ENCODE measurements at places on chromosomes 11 and 22. TPM values are rescaled to one million over a fixed set of nuclear protein-coding genes. Genes with fewer than 3 reads are reported as not detected.

DNA sequence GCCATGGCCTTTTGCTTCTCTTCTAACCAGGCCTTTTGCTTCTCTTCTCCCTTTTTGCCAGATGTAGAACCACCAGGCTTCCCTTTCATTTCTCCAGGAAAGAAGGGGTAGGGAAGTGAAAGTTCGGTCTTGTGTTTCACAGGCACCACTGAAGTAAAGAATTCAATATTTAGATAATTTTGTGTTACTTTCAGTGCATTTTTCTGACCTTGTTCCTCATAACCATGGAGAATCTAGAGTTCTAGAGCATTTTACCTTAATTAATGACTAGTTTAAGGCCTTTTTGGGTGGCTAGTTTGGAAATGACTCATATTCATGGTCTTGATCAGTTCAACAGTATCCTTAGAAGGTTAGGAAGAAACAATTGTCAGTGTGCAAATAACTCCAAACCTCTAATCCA is 22.7 kb downstream of the GRAMD1B start:
- H3K36me3 ChIP-seq, result peaks cover 10% of the 10 kb centered on the region
- no peak for DNase-seq
- H3K4me3 ChIP-seq, result no peak overlapping the region
- H3K27me3 ChIP-seq, result no peaks in the 10 kb centered on the region
- no peak overlapping the region for H3K27ac ChIP-seq
- H3K4me1 ChIP-seq, result peaks cover 15% of the 10 kb centered on the region

DNA sequence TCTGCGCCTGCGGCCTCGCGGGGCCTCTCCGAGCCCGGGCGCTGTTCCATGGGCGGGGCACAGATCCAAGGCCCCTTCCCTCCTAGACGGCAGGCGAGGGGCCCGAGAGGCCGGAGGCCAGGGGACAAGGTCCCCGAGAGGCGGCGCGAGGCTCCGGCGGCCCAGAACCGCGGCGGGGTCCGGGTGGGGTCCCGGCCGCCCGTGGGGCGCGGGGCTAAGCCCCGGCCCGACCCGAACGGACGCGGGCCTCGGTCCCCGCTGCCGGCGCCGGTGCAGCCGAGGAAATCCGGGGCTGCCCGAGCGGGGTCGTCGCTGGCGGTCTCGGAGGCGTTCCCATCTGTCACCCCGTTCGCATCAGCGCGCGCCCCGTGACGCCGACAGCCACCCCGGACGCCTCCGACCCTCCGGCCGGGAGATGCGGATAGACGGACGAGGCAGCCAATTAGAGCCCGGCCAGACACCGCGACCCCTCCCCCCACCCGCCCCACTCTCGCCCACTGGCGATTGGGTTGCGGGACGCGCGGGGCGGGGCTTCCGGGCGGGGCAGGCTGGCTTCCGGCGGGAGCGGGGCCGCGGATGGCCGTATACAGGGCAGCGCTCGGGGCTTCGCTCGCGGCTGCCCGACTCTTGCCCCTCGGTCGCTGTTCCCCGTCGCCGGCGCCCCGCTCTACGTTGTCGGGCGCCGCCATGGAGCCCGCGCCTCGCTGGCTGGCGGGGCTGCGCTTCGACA is at the start of gene SELENOO:
Gene SELENOO, plus strand, starts transcription at position 551 of the 730 bp plus-strand sequence. Its CDS starts 26 bp downstream, at position 577.
- peak; percentile 88 for DNase-seq
- H3K36me3 ChIP-seq, result peaks cover 46% of the 10 kb centered on the region
- H3K27me3 ChIP-seq, result no peaks in the 10 kb centered on the region
- no peaks in the 10 kb centered on the region for H3K4me1 ChIP-seq
- peak within 1 kb of the TSS; percentile 49 for H3K27ac ChIP-seq

Gene MFRP
- total RNA-seq, result not detected

GRCh38 chr11:35610631-35611030 is 7.6 kb upstream of the FJX1 start:
- no peaks in the 10 kb centered on the region for H3K27me3 ChIP-seq
- no peak for DNase-seq

GRCh38 chr11:75474240-75474639 is 41.2 kb upstream of the KLHL35 start:
- no peaks in the 10 kb centered on the region for H3K36me3 ChIP-seq
- no peaks in the 10 kb centered on the region for H3K4me1 ChIP-seq
- no peak overlapping the region for H3K27ac ChIP-seq
- no peaks in the 10 kb centered on the region for H3K27me3 ChIP-seq

DNA sequence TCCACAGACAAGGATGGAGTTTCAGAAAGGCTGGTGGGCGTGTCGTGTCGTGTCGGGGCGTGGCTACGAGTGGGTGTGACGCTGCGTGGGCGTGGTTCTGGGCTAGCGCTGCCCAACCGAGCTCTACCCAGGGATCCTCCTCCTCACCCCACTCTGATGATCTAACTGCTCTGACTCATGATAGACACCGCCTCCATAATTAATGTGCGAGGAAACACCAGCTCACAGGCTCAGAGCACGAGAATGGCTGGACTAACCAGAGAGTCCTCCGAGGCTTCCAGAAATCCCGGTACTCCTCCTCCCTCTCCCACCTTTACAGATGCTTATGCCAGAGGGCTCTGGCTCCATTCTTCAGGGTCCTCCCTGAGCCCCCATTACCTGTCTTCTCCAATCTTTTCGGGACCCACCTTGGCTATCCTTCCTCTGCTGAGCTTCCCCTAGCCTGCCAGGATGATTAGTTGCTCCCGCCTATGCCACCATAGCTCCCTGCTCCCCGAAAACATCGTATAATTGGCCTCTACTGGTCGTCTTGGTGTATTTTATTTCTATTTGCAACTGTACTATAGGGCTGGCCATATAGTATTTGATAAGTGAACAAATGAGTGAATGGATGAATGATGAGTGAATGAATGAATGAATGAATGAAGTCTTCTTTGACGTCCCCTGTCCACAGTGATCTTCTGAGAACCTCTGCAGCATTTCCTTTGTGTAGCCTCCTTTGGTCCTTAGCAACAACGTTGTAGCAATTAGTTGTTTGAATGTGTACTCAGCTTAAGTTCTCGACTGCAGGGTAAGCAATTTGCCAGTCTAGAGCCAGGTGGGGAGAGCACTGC is 21.7 kb downstream of the TMPRSS13 start:
- peak overlapping the region; percentile 49 for H3K4me3 ChIP-seq
- no peaks in the 10 kb centered on the region for H3K36me3 ChIP-seq
- H3K4me1 ChIP-seq, result peaks cover 8% of the 10 kb centered on the region
- H3K27me3 ChIP-seq, result no peaks in the 10 kb centered on the region
- DNase-seq, result peak; percentile 97
- H3K27ac ChIP-seq, result peak overlapping the region; percentile 72

Gene SORL1
- 5.9 TPM for total RNA-seq

DNA sequence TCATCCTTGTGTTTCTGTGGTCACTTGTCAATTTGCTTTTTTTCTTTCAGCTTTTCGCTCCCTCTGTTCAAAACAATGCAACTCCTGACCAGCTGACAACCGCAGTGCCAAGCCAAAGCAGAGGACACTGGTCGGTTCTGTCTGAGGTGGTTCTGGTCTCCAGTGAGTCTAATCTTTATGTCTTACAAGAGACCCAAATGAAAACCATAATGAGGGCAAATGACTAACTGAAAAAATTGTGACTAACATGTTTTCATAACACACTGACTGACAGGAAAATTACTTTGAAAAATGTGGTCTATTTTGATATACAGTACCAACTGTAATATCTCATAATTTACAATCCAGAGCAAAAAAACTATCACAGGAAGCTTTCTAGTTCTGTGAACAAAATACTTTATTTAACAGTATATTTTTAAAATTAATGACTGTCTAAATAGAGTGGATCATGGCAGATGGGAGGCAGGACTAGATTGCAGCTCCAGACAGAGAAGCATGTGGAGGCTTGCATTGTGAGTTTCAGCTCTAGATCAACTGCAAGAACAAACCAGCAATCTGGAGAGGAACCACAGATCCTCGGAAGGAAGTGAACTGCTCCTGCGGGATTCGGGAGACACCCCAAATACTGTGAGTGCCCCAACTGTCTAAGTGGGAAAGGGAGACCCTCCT is 311.8 kb downstream of the SBF2 start:
- peaks cover 30% of the 10 kb centered on the region for H3K4me1 ChIP-seq
- peaks cover 15% of the 10 kb centered on the region for H3K36me3 ChIP-seq
- H3K27me3 ChIP-seq, result no peaks in the 10 kb centered on the region
- peak overlapping the region; percentile 91 for H3K27ac ChIP-seq
- peak overlapping the region; percentile 55 for H3K4me3 ChIP-seq

DNA sequence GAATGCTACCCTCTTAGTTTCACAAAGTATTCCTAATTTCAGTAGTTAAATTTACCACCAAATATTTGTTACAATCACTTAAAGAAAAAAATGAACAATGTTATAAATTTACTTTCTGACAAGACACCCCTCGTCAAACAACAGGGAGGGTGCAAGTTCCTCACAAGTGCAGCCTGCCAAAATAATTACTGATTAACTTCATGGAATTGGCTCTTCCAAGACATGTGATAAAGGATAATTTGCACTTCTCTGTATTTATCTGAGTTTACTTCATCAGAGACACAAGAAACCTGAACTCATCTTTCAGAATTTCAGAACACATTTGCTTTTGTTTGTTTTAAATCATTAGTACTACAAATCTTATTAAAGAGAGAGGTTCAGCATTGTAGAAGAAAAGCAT is 66.5 kb downstream of the LARGE2 start:
- H3K36me3 ChIP-seq, result no peaks in the 10 kb centered on the region
- no peak overlapping the region for H3K27ac ChIP-seq
- no peak overlapping the region for H3K4me3 ChIP-seq
- DNase-seq, result no peak
- H3K27me3 ChIP-seq, result no peaks in the 10 kb centered on the region
- H3K4me1 ChIP-seq, result peaks cover 15% of the 10 kb centered on the region

DNA sequence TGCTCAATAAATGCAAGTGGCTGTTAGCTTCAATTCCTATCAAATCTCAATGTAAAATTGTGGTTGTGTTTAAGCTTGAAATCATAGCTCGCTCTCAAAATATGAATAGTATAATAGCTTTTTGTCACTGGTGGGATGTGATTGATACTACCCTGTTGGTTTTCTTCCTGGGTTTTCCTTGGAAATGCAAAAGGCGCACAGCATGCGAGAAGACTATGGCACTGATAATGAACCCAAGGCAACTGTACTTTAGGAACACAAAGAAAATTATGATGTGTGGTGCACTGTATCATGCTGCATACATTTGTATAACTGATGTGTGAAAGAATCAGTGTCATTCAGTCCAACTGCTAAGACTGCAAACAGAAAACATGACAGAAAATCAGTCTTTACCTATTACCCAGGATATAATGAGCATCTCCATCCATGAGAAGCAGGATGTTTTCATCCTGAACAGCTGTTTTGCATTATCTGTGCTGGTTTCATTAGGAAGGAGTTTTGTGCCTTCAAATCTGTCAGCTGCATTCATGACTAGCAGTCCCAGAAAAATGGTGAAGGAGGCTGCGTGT is 101.2 kb downstream of the TRPC6 start:
- H3K36me3 ChIP-seq, result no peaks in the 10 kb centered on the region
- no peak for DNase-seq
- H3K27ac ChIP-seq, result no peak overlapping the region

- H3K27ac ChIP-seq, result no peak overlapping the region
- DNase-seq, result no peak
- H3K4me3 ChIP-seq, result no peak overlapping the region
- H3K27me3 ChIP-seq, result no peaks in the 10 kb centered on the region
- H3K36me3 ChIP-seq, result no peaks in the 10 kb centered on the region
- H3K4me1 ChIP-seq, result no peaks in the 10 kb centered on the region
Observed at GRCh38 chr11:23134627-23135026, 274.4 kb upstream of the CCDC179 start.

Gene ABCG4
- not detected for total RNA-seq

DNA sequence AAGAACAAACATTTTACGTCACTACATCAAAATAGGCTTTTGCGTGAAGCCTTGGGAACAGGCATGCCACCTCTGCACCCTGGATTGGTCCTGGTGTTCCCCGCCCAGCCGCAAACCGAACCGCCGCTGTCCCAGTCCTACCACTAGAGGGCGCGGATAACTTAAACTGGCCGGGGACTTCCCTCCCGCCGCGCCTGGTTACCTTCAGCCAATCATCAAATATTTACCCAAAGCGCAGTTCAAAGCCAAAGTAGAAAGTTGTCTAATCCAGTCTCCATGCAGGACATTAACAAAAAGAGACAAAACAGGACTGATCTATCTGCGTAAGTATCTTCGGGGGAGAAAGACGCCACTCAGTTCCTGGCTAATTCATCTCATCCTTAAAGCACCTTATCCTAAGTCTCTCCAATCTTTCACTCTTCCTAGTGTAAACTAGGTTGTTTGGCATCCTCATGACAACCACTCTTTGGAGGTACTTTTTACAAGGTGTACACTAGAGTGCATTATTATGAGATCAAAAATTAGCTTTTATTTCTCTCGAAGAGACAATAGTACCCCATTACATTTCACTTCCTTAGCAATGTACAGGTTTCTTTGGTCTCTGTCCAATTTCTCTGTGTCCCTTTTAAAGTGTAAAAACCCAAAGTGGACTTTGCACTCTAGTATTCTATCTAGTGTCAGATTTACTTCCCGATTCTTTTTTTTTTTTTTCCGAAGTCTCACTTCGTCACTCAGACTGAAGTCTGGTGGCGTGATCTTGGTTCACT is 3.9 kb upstream of the CRY2 start:
- peak overlapping the region; percentile 87 for H3K27ac ChIP-seq
- H3K4me3 ChIP-seq, result peak overlapping the region; percentile 30
- H3K36me3 ChIP-seq, result no peaks in the 10 kb centered on the region
- H3K4me1 ChIP-seq, result peaks cover 9% of the 10 kb centered on the region

Gene MRGPRD
- total RNA-seq, result not detected

DNA sequence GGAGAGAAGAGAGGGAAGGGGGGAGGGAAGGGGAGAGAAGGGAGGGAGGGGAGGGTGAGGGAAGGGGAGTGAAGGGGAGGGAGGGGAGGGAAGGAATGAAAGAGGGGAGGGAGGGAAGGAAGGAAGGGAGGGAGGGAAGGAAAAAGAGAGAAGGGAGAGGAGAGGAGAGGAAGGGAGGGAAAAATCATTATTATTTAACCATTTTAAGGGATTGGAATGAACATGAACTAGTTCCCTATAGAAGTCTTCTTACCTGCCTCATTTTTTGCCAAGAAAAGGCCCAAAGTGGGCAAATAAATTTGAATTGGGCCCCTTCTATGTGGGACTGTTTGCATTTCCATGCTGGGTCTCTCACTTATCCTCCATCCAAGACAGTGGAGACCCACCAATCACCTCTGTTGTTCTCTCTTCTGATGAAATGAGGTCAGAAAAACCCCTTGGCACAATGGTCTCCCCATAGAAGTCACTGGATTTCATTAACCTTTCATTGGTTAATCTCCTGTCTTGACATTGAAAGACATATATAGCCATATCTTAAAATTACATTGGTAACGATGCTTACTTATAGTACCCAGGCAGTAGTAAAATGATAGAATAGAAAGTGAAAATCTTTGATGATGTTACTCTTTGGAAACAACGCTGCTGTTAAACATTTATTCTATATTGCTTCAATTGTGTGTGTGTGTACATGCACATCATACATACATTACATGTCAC is 80.1 kb upstream of the ASPHD2 start:
- no peaks in the 10 kb centered on the region for H3K4me1 ChIP-seq
- no peak overlapping the region for H3K27ac ChIP-seq
- no peak for DNase-seq
- no peaks in the 10 kb centered on the region for H3K36me3 ChIP-seq
- H3K27me3 ChIP-seq, result peaks cover 42% of the 10 kb centered on the region
